ENCODE measurements at places on chromosomes 12 and 14.

- DNase-seq: no peak
These were observed 28.8 kb downstream of the MAP3K9 start for GRCh38 chr14:70780396-70781075.

GRCh38 chr14:56217380-56218045, 99.3 kb downstream of the PELI2 start:
- DNase-seq: no peak

- no peak for DNase-seq
These were observed 19.3 kb downstream of the CPM start for GRCh38 chr12:68913682-68914081.

- DNase-seq: peak; percentile 49
These were observed 557 bp downstream of the COPS7A start for GRCh38 chr12:6724409-6724797.
